Colonic mucosa (tissue), 4 donors: ENCODE measurements at places on chromosomes 7 and 10. TPM values are rescaled to one million over a fixed set of nuclear protein-coding genes. Genes with fewer than 3 reads are reported as not detected.

Gene LRRC61
- 11.4 TPM for total RNA-seq

Gene BTAF1
- total RNA-seq, result 25.0 TPM

Gene ITPRID1
- total RNA-seq, result 0.48 TPM

Gene CPXM2
- 12.9 TPM for total RNA-seq

Gene UCN3
- 4.0 TPM for total RNA-seq

Gene SHH
- 8.1 TPM for total RNA-seq

Gene PITX3
- not detected for total RNA-seq

Gene SP8
- total RNA-seq, result 0.15 TPM

Gene EN2
- total RNA-seq, result not detected

Gene ERVW-1
- total RNA-seq, result not detected

Gene CPED1
- 4.0 TPM for total RNA-seq

Gene TAS2R3
- total RNA-seq, result 0.58 TPM

DNA sequence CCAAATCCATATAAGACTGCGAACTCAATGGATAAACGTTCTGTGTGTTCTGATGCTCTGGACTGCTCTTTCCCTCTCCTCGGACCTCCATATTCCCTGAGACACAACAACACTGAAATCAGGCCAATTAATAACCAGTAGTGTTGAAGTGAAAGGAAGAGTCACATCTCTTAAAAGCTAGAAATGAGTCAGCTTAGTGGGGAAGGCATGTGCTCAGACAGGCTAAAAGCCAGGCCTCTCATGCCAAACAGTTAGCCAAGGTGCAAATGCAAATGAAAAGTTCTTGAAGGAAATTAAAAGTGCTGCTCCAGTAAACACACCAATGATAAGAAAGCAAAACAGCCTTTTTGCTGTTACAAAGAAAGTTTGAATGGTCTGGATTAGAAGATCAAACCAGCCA, 29.3 kb downstream of the TNS3 start:
- H3K27ac ChIP-seq, result no peak overlapping the region
- H3K36me3 ChIP-seq, result no peaks in the 10 kb centered on the region
- no peaks in the 10 kb centered on the region for H3K27me3 ChIP-seq
- no peaks in the 10 kb centered on the region for H3K4me1 ChIP-seq
- H3K4me3 ChIP-seq, result no peak overlapping the region
- DNase-seq, result no peak

DNA sequence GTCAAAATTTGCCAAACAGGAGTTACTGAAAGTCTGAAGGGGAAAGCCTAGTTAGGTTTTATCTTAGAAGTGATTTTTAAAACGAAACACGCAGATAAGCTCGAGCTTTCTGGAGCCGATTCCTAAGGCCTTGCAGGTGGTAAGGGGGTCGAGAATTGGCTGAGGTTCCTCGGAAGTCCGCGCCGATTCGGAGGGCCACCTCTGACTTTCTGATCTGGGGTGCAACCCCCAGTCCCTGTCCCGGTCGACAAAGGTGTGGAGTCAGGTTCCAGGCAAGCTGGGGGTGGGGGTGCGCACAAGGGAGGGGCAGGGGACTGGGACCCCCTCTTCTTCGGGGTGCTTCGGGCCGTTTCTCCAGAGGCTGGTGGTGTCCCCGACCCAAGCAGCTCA, 701 bp upstream of the CUL1 start:
- H3K27ac ChIP-seq, result peak overlapping the region; percentile 98
- H3K36me3 ChIP-seq, result no peaks in the 10 kb centered on the region
- DNase-seq, result peak; percentile 52
- H3K27me3 ChIP-seq, result no peaks in the 10 kb centered on the region
- H3K4me1 ChIP-seq, result peaks cover 20% of the 10 kb centered on the region
- H3K4me3 ChIP-seq, result peak overlapping the region; percentile 95

- H3K36me3 ChIP-seq, result no peaks in the 10 kb centered on the region
- no peak overlapping the region for H3K4me3 ChIP-seq
- H3K27me3 ChIP-seq, result no peaks in the 10 kb centered on the region
- no peak for DNase-seq
- no peak overlapping the region for H3K27ac ChIP-seq
These were observed 23.3 kb downstream of the FZD1 start for GRCh38 chr7:91287371-91288084.

DNA sequence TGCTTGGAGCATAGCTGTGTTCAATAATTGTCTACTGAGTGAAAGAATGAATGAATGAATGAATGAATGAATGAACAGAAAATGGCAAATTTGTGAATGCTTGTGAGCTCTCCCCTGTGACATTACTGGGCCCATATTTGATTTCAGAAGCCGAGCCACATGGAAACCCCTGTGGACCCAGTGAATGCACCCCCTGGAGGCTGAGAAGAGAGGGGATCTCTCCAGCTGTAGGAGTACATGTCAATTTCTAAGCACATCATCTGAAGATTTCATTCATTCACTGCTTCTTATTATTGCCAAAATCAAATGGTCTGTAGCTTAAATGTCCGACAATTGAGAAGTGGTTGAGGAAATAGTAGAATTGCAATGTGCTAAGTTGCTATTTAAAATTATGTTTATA, 58.3 kb upstream of the DOCK1 start:
- no peak overlapping the region for H3K27ac ChIP-seq
- no peaks in the 10 kb centered on the region for H3K27me3 ChIP-seq
- H3K4me1 ChIP-seq, result no peaks in the 10 kb centered on the region
- H3K36me3 ChIP-seq, result no peaks in the 10 kb centered on the region

DNA sequence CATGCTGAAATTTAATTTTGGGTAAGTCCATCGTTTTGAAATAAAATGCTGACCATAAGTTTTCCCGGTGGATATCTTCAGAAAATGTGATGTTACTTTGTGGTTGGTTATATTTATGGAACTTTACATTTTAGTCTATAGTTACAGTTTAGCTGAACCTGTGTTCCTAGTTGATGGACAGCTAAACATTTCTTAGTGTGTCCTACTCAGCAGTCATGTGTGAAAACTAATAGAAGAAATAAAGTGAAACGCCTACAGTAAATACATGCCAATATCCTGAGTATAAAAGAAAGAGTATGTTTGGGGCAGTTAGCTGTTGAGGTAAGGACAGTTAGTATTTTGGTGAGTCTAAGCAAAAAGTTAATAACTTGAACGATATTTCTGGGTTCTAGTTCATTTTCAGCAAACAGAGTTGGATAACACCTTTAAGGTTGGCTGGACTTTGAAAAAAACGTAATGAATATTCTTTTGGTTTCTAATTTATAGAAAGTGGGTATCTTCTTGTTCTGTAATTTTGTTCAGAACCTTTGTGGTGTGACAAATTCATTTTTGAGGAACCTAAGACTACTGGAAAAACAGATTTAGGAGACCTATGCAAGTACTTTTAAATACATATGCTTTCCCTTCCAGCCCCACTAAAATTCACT, 28.7 kb downstream of the LCOR start:
- H3K4me3 ChIP-seq, result no peak overlapping the region
- no peak overlapping the region for H3K27ac ChIP-seq
- no peaks in the 10 kb centered on the region for H3K36me3 ChIP-seq
- no peak for DNase-seq

- peak overlapping the region; percentile 40 for H3K27ac ChIP-seq
- no peaks in the 10 kb centered on the region for H3K36me3 ChIP-seq
- no peak overlapping the region for H3K4me3 ChIP-seq
- no peaks in the 10 kb centered on the region for H3K27me3 ChIP-seq
- H3K4me1 ChIP-seq, result no peaks in the 10 kb centered on the region
- peak; percentile 49 for DNase-seq
These were observed 5.8 kb upstream of the POLM start for GRCh38 chr7:44087911-44088838.

- no peaks in the 10 kb centered on the region for H3K4me1 ChIP-seq
- H3K27me3 ChIP-seq, result no peaks in the 10 kb centered on the region
- no peaks in the 10 kb centered on the region for H3K36me3 ChIP-seq
- no peak for DNase-seq
- no peak overlapping the region for H3K4me3 ChIP-seq
These were observed 20.9 kb downstream of the RAMP3 start for GRCh38 chr7:45178241-45179225.

DNA sequence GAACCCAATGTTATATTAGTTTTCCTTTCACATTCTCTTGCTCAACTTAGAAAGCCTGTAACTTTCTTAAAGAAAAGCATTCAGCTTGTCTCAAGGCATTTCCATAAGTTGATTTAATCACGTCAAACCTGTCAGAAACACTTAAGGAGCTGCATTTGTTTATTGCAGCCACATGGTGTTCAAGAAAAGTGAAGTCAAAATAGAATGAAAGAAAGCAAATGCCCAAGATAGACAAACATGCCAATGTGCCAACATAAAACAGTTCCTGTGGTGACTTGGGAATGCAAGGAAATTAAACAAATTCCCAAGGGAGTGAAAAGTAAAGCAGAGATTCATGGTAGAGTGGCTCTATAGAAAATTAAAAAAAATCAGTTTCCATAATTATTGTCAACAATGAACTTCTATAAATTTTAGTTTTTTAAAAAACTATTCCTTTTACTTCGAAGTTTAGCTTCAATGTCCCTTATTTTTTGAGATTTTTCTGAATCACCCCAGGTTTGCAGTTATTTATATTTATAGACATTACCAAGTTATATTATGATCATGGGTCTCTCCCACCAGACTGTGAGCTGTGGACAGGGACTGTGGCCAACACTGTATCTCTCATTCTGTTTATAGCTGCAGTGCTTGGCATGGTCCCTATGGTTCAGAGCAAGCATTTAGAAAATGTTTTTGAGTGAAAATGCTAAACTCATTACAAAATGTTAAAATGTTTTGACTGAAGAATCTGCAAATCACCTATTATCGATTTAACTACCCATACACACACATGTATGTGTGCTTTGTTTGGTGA, 887.4 kb downstream of the REEP3 start:
- H3K27me3 ChIP-seq, result no peaks in the 10 kb centered on the region
- H3K36me3 ChIP-seq, result no peaks in the 10 kb centered on the region
- no peaks in the 10 kb centered on the region for H3K4me1 ChIP-seq
- no peak for DNase-seq
- no peak overlapping the region for H3K4me3 ChIP-seq

DNA sequence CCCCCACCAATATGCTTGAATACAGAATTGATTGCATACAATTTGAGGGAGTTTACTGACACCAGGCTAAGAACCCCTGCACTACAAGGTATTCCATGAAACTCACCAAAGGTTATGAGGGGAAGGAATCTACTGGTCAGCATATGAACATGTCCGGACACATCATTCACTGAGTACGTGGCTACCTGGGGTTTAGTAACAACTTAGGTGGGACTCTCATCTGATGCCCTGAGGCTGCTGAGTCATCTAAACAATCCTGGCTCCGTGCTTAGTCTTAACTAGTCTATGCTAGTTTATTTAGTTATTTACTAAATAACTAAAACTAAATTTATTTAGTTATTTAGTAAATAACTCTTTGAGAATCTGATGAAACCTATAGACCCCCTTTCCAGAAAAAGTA, 11.3 kb downstream of the PI4K2A start:
- no peak overlapping the region for H3K27ac ChIP-seq
- no peaks in the 10 kb centered on the region for H3K27me3 ChIP-seq
- no peak overlapping the region for H3K4me3 ChIP-seq
- H3K4me1 ChIP-seq, result no peaks in the 10 kb centered on the region

GRCh38 chr10:133030781-133031180, 56.9 kb upstream of the ADGRA1 start:
- no peaks in the 10 kb centered on the region for H3K36me3 ChIP-seq
- no peak overlapping the region for H3K27ac ChIP-seq
- no peaks in the 10 kb centered on the region for H3K4me1 ChIP-seq
- no peak for DNase-seq
- H3K27me3 ChIP-seq, result no peaks in the 10 kb centered on the region

DNA sequence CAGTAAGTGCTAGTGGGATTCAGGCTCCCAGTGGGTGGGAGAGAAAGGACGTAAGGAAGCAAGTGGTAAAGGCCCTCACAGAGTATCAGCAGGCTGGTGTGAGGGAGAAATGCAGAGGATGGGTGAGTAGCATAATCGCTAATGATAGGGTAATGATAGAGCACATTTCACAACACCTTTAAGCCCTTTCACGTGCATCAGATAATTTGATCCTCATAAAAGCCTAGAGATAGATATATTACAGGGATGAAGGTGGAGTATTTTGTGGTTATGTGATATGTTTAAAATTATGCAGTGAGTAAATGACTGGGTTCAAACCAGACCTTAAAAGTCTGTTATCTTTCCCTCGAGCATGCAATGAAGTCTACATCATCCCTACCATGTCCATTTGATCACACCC, 10.3 kb downstream of the LEP start:
- H3K4me1 ChIP-seq, result no peaks in the 10 kb centered on the region
- no peaks in the 10 kb centered on the region for H3K27me3 ChIP-seq
- no peak overlapping the region for H3K27ac ChIP-seq

DNA sequence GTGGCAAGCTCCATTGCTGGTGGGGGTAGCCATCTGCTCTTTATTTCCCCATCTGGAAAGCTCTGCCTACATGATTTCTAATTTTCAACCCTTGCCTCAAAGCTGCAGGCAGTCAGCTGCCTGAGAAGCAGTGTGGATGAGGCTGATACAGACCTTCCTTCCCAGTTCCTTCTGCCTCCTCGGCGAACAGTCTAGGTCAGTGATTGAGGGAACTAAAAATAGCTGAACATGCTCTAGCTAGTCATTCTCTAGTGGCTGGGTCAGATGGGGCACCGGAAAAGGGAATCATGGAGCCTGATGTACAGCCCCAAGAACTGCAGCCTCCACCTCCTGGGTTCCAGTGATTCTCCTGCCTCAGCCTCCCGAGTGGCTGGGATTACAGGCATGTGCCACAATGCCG, 48.7 kb downstream of the NAMPT start:
- H3K27ac ChIP-seq, result no peak overlapping the region
- H3K4me1 ChIP-seq, result no peaks in the 10 kb centered on the region
- H3K27me3 ChIP-seq, result no peaks in the 10 kb centered on the region
- DNase-seq, result no peak

- no peak overlapping the region for H3K27ac ChIP-seq
- H3K27me3 ChIP-seq, result no peaks in the 10 kb centered on the region
- no peaks in the 10 kb centered on the region for H3K36me3 ChIP-seq
These were observed 101.0 kb upstream of the IKZF1 start for GRCh38 chr7:50203521-50203920.

- H3K4me1 ChIP-seq, result peaks cover 11% of the 10 kb centered on the region
- no peaks in the 10 kb centered on the region for H3K36me3 ChIP-seq
- no peaks in the 10 kb centered on the region for H3K27me3 ChIP-seq
- no peak for DNase-seq
- no peak overlapping the region for H3K4me3 ChIP-seq
These were observed 56.2 kb downstream of the EEPD1 start for GRCh38 chr7:36208997-36209813.

DNA sequence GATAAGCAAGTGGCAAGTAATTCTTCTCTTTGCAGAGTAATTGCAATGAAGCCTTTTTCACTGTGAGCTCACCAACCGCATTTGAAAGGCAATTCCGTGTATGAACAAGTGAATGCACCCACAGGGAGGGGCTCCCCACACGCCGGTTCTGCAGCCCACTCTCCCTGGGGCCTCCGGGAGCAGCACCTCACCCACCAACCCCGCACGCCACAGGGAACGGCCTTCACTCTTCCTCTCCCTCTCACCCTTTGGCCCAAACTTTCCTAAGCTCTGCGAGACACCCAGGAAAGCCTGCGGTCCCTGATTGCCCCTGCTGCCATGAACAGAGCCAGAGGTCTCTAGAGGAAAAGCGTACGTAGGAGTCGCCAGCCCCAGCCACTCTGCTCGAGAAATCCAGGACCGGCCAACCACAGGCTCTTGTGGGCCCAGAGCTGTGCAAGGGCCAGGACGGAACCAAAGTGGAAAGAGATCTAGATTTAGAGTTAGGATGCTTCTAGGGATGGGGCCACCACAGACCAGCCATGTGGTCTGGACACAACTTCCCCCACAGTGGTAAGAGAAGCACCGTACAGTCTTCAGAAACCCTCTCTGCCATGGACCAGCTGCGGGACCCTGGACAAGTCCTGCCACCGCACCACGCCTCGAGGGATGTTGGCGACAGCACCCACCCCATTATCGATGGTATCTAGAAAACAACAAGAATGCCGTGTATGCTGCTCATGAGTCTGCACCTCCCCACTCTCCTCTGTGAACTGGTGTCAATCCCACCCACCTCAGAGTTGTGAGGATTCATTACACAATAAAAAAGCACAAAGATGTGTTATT, 3.6 kb downstream of the WDR86 start:
- no peak overlapping the region for H3K4me3 ChIP-seq
- H3K27me3 ChIP-seq, result peaks cover 25% of the 10 kb centered on the region
- H3K36me3 ChIP-seq, result no peaks in the 10 kb centered on the region
- H3K4me1 ChIP-seq, result peaks cover 8% of the 10 kb centered on the region
- H3K27ac ChIP-seq, result no peak overlapping the region
